ENCODE measurements at places on chromosomes 2 and 18.

- no peak for DNase-seq
These were observed 78.4 kb downstream of the PXDN start for GRCh38 chr2:1665761-1666505.

GRCh38 chr2:115524452-115524851 is 1082.0 kb downstream of the DPP10 start:
- DNase-seq: no peak

- DNase-seq: peak; percentile 14
These were observed 484 bp downstream of the APCDD1 start for GRCh38 chr18:10454681-10455557.

GRCh38 chr2:202778217-202778616 is 93.3 kb downstream of the ICA1L start:
- DNase-seq: no peak

DNA sequence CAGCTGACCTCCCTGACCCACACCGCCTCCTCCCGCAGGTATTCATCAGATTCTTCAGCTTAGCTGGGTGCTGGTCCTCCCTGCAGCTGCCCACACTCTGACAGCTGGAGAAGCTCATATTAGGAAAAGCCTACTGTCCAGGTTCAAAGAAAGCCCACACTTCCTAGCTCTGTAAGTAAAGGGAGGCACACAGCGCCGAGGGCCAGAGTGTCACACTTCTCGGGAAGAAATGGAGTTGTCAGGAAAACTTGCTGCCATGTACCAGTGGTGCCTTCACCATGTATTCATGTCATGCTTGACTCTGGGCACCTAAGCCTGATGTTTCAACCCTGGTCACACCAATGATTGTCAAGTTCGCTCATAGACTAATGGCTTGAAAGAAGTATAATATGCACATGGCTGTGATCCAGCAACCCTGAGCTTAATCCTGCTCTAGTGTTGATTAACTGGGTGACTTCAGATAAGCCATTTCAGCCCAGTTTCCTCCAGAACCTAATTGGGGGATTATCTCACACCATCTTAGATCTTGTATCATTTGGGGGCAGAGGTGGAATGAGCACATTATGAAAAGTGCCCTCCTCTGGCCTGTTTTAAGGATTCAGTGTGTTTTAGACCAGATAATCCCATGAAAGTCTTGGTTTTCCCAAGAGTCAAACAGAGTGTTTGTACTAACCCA is 180.3 kb upstream of the PARD3B start:
- DNase-seq: no peak

GRCh38 chr2:185860321-185860720 is 121.7 kb downstream of the FSIP2 start:
- DNase-seq: no peak

DNA sequence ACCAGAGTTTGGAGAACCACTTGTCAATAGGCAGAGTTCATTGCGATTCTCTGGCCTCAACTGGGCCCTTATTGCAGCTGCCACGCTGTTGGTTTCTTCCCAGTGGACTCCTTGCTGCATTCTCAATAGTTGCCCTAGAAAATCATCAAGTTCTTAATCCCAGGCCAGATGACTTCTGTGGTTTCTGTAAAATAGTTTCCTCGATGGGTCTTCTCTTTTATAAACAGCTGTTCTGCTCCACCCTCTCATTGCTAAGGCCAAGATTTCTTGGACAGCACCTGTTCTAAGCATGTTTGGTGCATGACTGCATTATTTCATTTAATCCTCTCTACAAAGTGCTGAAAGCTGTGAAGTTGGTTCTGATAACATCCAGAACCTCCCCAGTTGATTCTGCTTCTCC is 131.0 kb downstream of the BCL2L11 start:
- no peak for DNase-seq

DNA sequence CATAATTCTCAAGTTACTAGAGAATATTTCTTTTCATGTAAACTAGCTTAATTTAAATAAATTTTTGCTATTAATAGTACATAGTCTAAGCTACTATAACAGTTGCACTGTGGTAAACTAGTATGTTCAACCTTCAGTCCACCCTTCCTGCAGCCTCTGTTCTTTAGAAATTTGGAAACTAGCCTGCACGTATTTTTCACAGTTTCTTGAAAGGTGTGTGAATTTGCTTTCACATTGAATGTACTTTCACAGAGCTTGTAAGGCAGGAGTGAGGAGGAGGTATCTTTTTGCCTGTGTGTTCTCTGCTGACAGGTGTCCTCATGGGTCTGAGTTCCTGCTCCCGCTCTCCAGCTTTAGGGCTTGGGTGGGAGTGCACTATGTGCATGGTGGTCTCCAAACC is 117.5 kb downstream of the ATP9B start:
- no peak for DNase-seq

GRCh38 chr18:24443870-24444269 is 16.6 kb upstream of the HRH4 start:
- no peak for DNase-seq

DNA sequence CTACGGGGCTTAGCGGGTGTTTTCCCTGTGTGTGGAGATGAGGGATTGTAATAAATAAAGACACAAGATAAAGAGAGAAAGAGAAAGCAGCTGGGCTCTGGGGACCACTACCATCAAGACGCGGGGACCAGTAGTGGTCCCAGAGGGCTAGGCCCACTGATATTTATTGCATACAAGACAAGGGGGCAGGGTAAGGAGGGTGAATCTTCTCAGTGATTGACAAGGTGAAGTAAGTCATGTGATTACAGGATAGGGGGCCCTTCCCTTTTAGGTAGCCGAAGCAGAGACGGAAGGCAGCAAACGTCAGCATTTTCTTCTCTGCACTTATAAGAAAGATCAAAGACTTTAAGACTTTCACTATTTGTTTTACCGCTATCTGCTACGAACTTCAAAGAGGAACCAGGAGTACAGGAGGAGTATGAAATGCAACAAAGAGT is 4.5 kb upstream of the GAL3ST2 start:
- no peak for DNase-seq

DNA sequence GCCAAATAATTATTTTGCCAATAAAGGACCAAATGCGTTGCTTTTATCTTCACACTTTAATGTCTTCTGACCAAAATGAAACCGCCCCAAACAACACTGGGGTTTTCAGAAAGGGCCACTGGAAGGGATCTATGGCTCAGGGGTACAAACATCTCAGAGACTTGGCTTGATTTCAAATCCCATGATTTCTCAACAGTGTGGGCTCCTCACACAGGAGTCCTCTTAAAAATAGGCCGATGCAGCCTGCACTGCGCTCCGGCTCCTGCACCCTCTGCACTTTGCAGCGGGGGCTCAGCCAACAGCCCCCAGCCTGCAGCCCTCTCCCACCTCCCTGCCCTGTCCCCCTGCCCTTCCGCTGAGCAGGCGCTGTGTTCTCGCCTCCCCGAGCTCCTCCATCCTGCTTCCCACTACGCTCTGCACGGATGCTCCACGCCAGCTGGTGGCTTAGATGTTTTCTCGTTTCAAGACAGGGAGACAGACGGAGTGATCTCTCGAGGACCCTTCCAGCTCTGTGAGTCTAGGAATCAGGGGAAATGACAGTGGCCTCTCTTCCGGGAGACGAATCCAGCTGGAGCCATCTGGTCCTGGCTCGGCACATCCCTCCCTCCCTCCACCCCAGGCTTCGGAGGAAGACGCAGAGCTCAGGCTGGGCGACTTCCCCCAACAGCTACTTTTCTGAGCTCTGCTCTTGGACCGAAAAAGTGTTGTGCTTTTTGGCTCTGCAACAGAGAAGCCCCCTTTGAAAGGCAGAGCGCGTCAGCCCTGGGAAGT is 71.4 kb downstream of the KCNF1 start:
- DNase-seq: no peak

DNA sequence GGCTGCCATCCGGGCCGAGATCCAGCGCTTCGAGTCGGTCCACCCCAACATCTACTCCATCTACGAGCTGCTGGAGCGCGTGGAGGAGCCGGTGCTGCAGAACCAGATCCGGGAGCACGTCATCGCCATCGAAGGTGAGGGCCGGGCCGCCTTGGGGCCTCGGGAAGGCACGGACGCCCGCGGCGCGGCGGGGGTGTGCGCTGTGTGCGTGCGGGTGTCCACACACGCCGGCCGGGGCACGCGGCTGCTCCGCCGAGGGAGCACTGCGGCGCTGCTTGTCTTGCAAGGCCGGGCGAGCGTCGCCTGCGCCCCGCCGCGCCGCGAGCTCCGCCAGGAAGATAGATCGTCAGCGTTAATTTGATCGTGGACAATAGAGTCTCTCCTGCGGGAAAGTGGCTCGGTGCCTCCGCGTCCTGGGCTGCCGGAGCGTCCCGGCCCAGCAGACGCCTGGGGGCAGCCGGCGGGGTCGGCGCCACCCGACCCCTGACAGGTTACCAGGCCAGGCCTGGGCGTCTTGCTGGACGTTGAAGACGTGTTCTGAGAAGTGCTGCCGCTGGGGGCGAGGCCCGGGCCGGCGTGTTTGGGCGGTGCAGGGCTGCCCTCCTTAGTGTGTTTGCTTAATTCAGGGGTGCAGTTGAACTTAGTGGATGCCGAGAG is 1.0 kb downstream of the AGAP1 start:
- peak; percentile 16 for DNase-seq

DNA sequence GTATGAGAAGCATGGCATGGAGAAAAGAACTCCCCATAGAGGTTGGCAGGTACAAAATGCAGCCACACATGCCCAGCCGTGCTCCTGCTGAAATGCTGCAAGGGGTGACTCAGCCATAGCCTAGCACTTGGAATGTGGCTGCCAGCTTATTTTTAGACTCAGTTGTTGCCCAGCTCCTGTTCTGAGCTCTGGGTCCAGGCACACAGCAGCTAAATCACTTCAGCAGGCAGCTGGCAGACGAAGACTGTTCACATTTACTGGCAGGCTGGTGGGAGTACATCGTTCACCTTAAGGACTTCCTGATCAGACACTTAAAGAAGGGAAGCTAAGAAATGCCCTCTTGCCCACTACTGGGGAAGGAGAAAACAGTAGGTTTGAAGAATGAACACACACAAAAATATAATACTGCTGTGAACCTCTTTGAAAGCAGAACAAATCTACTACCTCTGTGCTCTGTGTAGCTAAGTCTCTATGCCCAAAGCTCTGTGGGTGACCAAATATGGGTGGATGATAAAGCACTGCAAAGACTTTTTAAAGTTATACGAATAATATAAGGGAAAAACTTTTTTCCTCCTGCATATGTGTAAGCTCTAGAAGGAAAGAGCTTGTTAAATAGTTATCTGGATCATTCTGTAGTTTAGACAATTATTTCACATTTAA is 146.1 kb downstream of the LNPK start:
- no peak for DNase-seq

DNA sequence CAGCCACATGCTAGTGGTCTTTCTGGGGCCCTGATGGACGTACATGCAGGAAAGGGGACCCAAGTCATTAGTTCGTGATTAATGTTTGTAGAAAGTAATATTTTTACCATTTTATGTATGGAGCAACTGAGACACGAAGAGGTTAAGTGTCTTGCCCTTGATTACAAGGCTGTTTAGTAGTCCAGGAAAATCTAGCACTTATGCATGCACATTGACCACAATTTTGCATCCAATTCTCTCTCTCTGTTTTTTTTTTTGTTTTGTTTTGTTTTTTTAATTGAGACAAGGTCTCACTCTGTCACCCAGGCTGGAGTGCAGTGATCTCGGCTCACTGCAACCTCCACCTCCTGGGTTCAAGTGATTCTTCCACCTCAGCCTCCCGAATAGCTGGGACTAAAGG is 8.3 kb upstream of the GATA6 start:
- DNase-seq: no peak

DNA sequence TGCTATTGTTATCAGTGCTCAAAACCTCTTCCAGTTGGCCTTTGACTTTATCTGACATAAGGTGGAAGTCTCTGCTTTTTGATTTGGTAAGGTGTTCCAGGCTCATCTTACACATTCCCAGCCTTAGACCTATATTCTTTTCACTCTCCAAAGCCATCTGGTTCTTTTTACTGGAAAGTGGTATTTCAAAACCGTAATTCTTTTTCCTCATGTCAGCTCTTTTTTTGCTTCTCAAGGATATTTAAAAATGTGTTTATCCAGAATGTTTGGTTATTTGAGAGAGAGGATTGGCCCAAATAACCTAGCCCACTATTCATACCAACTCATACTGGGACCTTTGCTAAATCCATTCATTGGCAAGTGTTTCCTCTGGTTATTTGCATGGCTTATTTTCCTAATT is 411.2 kb upstream of the PIK3C3 start:
- DNase-seq: no peak

DNA sequence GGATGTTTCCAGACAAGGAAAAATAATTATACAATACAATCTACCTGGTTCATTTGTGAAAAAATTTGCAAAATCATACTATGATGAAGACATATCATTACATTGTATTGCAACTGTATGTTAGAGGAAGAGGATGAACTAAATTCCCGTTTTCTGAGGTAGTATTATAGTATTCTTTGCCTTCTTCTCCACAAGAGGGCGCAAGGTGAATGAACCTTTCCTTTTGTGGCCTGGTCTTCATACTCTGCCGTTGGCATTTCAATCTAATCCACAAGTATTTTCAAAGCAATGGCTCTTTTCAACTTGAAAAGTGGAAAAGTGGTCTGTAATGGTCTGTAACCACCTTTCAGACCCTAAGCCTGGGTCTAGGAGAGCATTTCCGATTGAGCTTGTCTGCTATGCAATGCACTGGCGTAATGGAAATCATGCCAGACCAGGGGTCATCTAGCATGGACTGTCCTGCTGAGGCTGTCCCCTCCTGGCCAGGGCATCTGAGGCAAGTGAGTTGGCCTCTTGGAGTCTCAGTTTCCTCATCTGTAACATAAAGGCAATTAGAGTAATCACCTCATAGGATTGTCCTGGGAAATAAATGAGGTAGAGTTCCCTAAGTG is 30.8 kb upstream of the ZNF396 start:
- DNase-seq: peak; percentile 46

DNA sequence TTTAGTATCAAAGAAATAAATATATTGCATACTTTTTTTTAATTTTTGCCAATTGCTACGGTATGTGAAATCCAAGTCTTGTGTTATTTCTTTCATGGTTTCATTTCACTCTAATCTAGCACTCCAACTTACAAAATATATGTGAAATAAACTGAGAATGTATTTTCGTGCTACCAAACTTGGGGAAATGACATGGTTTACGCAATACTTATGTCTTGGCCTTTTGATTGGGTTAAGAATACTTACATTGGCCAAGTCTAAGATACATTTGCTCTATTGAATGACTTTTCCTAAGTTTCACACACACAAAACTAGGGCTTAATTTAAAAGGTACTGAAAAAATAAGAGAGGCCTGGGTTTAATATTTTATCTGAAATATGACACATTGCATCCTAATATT is 80.5 kb downstream of the VRK2 start:
- no peak for DNase-seq
